ENCODE measurements at places on chromosomes 5 and 9. TPM values are rescaled to one million over a fixed set of nuclear protein-coding genes. Genes with fewer than 3 reads are reported as not detected.

DNA sequence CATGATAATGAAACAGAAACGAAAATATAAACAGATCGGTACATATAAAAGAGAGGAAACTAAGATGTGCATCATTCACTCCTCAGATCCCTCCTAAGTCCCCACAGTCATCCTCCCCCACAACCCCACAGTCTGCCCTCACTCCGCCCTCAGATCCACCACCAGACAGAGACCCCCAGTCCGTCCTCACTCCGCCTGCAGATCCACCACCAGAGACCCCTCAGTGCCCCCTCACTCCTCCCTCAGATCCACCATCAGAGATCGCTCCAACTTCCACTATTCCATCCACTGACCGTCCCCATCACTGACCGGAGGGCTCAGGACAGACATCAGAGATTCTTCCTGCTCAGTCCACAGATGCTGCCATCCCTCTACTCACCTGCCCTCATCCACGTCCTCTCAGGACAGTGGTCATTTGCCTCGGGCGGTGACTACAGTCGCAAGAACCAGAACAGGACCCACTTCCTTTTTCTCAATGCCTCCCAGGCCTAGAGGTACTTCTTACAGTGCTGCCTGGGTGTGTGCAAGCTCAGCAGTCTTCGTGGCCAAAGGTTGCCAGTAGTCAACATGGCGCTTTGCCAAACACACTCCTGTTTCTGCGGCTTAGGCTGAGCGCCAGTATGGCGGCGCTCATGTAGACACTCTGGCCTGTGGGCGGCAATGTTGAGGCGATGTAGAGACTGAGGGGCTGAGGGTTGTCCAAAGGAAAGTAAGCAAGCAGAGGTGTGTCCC is 8.3 kb upstream of the SPATA31C1 start:
- no peak for DNase-seq

- DNase-seq = no peak
Observed at GRCh38 chr5:58149345-58149744, 310.5 kb downstream of the PLK2 start.

GRCh38 chr9:134226221-134226930 is 62.0 kb upstream of the RNU6ATAC start:
- DNase-seq = no peak

DNA sequence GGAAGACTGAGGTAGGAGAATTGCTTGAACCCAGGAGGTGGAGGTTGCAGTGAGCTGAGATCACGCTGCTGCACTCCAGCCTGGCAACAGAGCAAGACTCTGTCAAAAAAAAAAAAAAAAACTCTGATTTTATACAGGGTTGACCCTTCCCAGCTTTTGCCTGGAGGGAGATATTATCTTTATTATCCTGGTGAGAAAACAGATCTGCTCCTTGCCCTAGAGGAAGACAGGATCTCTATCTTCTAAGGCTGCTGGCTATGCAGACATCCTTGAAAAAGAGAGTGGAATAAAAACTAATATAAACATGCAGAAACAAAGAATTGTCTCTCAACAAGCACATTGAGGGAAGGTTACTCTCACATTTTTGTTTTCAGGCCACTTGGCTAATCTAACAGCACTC is 1503.4 kb upstream of the WWC1 start:
- DNase-seq = no peak

- DNase-seq = no peak
Observed at GRCh38 chr5:115907177-115907576, 55.1 kb upstream of the LVRN start.

GRCh38 chr9:95481000-95481399 is 35.8 kb downstream of the PTCH1 start:
- DNase-seq = no peak

DNA sequence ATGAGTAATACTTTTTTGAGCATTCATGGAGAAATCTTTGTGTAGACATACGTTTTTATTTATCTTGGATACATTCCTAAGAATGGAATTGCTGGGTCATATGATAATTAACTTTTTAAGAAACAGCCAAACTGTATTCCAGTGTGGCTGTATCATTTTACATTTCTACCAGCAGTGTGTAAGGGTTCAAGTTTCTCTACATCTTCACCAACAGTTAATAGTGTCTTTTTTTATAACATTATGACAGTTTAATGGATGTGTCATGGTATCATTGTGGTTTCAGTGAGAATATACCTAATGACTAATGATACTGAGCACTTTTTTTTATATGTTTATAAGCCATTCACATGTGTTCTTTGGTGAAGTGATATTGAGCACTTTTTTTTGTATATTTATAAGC is 52.4 kb downstream of the NIPBL start:
- peak; percentile 73 for DNase-seq

GRCh38 chr5:133967698-133968203 is 674 bp downstream of the C5orf15 start:
- peak; percentile 39 for DNase-seq

- DNase-seq = no peak
Observed at GRCh38 chr5:132499440-132500243, 9.1 kb upstream of the IRF1 start.

DNA sequence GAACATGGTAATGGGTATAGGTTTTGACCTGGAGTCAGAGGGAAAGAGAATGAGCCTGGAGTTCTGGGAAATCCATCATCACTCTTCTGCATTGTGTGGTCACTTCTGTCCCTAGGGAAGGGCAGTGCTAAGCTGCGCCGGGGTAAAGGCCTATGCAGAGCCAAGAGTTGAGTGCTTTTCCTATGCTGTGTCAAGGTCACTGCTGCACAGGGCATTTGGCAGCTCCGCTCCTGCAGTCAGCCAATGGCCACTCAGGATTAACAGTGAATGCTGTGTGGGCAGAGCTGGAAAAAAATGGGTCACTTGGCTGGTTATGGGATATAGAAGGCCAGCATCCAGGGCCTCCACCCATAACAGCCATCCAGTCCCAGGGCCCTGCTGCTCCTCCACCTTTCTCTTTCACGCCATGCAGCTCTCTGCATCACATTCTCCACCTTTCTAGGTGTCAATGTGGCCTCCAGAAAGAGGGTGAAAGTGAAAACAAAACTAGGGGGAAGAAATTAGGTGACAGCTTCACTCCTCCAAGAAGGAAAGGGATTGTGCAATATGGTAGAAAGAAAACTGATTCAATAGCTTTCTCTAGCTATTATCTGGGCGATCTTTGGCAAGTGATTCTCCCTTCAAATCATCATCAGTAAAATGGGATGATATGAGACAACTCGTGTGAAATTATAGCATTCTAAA is 279.3 kb upstream of the ANKRD55 start:
- no peak for DNase-seq

GRCh38 chr9:36136894-36137391 is 410 bp downstream of the GLIPR2 start:
- DNase-seq = no peak

- no peak for DNase-seq
Observed at GRCh38 chr5:83540783-83541182, 69.2 kb downstream of the VCAN start.

GRCh38 chr9:87824216-87824875 is 58.3 kb upstream of the SPATA31E1 start:
- no peak for DNase-seq

DNA sequence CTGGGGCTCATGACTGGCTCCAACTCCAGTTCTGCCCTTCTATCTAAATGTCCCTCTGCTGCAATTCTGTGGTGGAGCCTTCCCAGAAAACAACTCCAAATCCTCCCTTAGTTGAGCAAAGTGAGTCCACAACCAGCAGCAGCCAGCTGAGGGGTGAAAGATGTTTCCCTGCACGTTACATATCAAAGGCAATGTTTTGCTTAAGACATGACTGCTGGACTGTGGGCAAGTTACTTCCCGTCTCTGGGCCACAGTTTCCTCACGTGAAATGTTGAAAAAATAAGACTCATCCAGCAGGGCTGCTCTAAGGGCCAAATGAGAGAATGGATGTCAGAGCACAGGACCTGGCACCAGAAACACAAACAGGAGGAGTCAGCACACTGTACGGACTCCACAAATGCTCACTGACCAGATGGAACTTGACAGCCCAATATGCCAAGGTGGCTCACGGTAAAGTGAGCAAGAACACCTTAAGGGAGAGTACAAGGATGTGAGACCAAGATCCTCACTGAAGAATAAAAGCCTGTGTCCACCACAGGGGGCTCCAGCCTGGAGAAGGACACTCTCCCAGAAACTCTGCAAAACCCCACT is 138.4 kb upstream of the ABCA1 start:
- DNase-seq = no peak

DNA sequence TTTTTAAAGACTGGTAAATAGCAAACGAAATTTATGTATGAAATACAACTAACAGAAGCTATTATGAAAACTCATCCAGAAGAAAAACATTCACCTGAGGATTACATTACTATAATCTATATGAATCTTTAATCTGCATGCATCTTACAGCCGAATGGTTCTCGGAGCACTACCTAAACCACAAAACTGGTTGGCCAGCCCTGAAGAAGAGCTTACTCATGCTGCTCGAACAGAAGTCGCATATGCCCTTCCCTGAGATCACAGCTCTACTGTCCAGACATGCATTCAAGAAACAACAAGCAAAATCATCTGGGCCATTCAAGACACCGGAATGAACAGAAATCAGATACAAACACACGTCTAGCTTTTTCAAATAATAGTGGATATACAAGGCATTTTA is 931.0 kb upstream of the DMAC1 start:
- no peak for DNase-seq

GRCh38 chr5:152824316-152824715 is 419.2 kb upstream of the NMUR2 start:
- DNase-seq = no peak

- DNase-seq = peak; percentile 55
Observed at GRCh38 chr5:34685485-34686165, 29.5 kb downstream of the RAI14 start.

DNA sequence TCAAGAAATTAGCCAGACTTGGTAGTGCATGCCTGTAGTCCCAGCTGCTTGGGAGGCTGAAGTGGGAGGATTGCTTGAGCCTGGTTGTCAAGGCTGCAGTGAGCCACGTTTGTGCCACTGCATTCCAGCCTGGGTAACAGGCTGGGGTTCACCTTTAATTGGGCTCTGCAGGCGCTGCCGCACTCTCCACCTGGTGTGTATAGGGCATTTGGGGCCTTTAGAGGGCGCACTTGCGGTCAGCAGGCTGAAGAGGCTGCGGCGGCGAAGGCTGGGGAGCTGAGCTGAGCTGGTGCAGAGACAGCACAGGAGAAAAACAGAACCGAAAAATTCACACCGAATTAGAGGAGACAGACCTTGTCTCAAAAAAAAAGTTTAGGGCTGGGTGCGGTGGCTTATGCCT is 31.2 kb downstream of the CDK7 start:
- no peak for DNase-seq

TEX53 gene
- total RNA-seq = not detected

CNTNAP3B gene
- total RNA-seq = 80.4 TPM

FBN2 gene
- total RNA-seq = 57.4 TPM

CD74 gene
- total RNA-seq = 0.76 TPM

IL3 gene
- total RNA-seq = not detected
